ENCODE measurements at places on chromosomes 3 and 15.
A peak's percentile ranks its signal among the peaks of the same experiment; 100 is the strongest.

DNA sequence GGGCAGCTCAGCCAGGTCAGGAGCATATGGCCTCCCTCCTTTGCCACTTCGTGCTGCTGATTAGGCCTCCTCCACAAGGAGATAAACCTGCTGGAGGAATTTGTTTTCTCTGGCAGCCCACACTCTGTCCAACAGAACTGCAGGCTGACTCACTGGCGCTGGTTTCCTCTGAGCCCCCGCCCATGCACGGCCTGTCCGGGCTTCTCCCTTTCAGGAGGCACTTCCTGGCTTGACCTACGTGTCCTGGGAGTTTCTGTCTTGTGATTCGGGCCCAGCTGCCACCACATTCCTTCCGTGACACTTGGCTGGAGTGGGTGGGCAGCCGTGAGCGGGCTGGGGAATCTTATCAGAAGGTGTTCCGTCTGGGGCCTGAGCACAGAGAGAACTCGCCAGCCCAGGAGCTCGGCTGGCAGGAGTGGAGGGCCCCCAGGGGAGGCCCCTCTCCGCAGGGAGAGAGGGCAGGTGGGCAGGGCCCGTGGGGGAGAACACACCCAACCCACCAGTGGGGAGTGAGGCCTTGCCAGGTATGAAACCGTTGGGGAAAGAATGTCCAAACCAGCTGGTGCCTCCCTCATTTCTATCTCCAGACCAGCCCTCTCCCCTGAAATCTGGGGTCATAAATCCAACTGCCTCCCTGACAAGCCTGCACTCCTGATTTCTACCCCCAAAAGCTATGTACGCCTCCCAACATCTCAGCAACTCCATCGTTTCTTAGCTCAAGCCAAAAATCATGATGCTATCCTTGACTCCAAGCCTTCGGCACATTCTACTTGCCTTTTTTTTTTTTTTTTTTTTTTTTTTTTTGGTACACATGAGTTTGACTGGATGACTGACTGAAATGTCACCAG is 110.6 kb upstream of the MEF2A start:
- no peak for DNase-seq

DNA sequence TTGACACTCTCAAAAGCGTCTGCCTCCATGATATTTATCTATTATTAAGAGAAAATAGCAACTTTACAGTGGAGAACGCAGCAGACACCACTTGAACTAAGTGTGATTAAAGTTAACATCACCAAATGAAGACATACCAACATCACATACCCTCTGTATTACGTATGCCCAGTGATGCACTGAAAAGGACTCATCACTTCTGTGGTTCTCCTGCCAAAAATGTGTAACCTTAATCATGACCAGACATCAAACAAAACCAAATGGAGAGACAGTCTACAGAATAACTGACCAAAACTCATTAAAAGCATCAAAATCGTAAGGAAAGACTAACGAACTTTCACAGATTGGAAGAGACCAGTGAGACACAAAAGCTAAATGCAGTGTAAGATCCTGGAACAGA is 103.2 kb downstream of the PPP2R3A start:
- DNase-seq: no peak

- no peak for DNase-seq
These were observed 92.3 kb downstream of the ZNF621 start for GRCh38 chr3:40617084-40617483.

DNA sequence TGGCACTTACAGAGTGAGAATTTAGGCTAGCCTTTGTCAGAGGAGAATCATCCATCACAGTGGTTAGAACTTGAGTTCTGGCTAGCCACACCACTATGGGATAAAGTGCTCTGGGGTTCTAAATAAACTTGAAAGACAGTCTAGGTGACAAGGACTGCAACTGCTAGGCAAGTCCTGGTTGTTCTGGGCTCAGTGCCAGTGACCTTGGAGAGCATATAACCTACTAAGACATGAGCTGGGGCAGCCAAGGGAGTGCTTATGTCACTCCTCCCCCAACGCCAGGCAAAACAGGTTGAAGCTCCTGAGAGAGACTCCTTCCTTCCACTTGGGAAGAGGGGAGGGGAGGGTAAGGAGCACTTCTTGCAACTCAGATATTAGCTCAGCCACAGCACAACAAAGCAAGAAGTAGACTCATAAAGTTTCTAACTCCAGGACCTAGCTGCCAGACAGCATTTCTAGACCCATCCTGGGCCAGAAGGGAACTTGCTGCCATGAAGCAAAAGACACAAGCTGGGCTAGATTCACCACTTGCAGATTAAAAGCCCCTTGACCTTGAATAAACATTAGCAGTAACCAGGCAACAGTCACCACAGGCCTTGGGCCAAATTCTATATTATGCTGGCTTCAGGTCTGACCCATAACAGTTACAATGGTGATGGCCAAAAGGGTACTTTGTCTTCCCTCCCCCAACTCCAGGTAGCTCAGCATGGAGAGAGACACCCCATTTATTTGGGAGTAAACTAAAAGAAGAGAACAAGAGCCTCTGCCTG is 963.7 kb downstream of the PLOD2 start:
- no peak for DNase-seq

DNA sequence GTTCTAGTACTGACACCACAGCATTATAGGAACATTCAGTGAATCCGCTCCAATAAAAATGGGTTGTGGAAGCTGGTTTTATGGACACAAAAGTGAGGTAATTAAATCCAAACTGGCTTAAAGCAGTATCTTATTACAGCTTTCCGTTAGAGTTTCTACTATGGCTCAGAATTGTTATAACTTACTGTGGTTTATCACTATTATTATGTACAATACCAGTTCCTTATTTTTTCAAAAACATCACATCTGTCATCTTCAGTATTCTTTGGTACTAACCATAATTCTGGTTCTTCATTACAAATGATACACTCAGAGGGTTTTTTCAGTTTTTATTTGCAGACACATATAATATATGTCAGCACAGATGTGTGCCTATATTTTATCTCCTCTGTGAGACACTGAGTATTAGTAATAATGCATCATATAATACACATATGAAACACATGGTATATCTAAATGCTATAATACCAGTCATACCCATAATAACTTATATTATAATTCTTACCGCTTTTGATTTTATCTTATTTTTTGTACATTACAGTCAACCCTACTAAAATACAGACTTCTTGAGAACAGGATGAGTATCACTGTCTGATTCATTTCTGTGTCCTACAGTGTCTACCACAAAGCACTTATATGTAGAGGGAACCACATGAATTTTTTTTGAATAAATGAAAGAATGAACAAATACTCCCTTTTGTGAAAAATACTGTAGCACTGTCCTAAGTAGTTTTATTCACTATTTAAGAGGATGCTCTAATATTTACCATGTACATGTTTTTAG is 39.0 kb downstream of the CMSS1 start:
- DNase-seq: no peak

GRCh38 chr3:127443581-127444375 is 146.8 kb downstream of the TPRA1 start:
- DNase-seq: no peak

DNA sequence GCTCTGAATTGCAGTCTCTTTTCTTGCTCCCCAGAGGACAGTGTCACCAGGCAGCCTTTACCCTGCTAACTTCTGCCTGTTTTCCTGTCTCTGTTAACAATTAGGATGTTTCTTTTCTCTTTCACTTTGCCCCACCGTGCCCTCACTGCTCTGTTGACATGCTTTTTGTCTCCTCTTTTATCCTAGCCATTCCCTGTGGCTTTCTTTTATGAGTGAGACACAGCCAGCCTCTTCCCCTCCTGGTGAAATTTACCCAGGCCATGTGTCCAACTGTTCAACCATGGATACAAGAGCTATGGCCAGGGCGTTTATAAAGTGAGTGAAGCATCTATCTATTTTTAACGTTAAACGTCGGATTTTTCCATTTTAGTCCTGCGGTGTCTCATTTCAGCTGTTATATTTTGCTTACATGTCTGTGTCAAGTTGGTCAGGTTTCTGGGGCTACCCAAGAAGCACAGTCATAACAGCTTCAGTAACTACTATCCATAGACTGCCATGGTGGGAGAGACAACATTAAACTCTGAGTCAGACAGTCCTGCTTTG is 443.2 kb upstream of the AZI2 start:
- no peak for DNase-seq

GRCh38 chr3:116087426-116087825 is 357.9 kb downstream of the LSAMP start:
- DNase-seq: peak; percentile 36

DNA sequence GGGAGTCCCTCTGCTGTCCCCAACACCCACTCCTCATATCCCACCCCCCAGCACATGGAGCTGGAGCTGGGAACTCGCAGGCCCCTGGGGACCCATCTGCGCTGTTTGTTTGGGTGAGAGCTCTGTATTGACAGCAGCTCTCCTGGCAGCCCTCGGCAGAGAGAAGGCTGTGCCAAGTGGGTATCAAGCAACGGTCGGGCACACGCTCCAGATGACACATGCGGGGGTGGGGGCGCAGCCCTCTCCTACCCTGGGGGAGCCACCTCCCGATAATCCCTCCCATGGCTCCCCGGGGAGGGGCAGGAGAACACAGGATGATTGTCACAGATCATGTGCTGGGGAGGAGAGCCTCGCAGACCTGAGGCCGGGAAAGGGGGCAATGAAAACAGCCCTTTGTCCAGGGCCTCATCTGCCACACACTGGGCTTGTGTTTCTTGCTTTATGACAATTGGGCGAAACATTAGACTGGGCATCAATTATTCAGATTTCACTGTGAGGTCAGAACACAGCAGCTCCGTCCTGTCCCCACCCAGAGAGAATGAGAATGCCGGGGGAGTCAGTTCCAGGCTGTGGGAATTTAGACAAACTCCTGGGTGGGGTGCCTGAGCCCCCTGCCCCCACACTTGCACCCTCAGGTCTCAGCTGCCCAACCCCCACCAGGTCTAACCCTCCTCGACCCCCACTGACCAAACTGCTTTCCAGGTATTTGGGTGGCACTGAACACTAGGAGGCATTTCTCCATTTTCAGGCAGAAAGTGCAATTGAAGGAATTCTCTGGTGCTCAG is 46.4 kb upstream of the KLF13 start:
- DNase-seq: peak; percentile 3

DNA sequence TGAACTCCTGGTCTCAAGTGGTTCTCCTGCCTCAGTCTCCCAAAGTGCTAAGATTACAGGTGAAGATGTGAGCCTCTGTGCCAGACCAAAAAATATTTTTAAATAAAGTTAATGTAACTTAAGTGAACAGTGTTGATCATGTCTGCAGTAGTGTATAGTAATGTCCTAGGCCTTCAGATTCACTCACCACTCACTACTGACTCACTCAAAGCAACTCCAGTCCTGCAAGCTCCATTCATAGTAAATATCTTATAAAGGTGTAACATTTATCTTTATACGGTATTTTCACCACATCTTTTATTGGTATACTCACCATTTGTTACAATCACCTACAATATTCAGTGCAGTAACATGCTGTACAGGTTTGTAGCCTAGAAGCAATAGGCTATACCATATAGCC is 264.2 kb downstream of the ULK4 start:
- no peak for DNase-seq

DNA sequence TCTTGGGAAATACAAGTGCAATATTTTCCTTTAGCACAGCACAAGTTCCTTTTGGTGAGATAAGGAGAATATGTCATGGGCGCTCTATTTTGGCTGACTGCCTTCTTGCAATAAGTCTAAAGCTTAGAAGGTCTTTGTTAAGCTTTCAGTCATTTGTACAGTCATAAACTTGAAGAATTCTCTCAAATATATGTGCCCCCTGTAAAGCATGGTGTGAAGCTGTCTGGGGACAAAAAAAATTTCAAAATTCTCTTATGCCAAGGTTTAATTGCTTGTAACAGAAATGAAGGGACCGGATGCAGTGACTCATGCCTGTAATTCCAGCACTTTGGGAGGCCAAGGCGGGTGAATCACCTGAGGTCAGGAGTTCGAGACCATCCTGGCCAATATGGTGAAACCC is 21.7 kb upstream of the ARID3B start:
- DNase-seq: no peak

GRCh38 chr15:65115542-65115941 is 542 bp upstream of the UBAP1L start:
- no peak for DNase-seq

DNA sequence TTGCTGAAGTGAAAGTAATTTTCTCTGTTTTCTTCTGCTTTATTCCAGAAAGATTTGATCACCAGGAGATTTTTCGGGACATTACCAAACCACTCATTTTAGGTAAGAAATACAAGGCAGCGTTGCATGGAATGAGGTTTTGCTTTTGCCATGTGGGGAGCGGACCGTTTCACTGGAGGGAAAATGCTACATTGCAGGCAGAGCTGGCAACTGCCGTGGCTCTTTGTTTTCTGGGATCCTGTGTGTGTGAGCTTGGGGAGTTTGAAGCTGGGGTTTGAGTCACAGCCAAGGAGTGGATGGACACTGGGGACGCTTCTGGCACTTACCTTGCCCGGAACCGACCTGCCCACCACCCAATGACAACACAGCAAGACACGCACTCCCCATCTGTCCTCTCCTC is 109.9 kb downstream of the APBA2 start:
- DNase-seq: no peak

- no peak for DNase-seq
These were observed 32.9 kb downstream of the B3GALNT1 start for GRCh38 chr3:161072211-161072621.

DNA sequence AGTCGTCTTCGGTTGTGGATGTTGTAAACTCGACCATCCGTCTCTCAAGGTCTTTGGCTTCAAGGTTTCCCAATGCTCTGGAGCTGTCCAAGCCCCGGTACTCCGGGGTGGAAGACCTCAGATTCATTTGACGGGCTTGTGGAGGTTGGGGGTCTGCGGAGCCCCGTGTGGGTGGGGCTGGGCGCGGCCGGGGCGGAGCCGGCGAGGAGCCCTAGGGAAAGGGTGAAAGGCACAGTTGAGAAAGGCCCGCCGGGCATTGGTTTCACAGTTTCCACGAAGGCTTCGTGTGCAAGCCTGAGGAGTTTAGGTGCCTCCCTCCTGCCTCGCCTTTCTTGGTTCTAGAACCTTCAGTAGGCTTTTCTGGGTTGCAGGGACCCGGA is 360 bp upstream of the MGA start:
- no peak for DNase-seq

DNA sequence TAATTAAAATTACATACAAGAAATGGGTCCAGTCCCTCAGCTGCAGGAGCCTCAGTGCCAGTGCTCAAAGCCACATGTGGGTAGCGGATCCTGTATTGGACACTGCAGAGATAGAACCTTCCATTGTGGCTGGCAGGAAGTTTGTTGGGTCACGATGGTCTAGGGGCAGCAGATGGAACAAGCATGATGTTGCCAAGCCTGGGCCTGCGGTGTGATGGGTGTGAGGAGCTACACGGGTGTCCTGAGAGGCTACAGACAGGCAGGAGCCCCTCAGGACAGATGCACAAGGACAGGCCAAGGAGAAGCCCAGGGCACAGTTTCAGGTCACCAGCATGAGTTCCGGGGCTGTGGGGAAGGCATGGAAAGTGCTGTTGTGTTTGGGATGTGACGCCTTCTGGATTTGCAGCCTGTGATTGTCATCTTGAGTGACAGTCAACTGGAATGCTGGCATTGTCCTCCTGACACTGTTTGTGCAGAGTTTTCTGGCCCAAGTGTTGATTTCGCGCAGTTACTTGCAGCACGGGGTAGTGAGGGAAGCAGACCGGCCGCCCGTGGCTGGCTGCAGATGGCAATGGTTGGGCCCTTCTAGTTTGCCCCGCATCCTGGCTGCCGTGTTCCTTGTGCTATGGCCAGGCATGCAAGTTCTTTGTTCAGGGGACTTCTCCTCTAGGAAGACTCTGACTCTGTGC is 177.1 kb downstream of the NSMCE3 start:
- no peak for DNase-seq

Data from glutamatergic neuron (in vitro differentiated cells).